ENCODE measurements at places on chromosomes 7 and 10.

- DNase-seq = no peak
Observed at GRCh38 chr10:34150103-34150502, 665.0 kb downstream of the PARD3 start.

- peak; percentile 45 for DNase-seq
Observed at GRCh38 chr10:45514291-45515270, 140.6 kb downstream of the ALOX5 start.

- no peak for DNase-seq
Observed at GRCh38 chr10:12655940-12656339, 306.6 kb downstream of the CAMK1D start.

DNA sequence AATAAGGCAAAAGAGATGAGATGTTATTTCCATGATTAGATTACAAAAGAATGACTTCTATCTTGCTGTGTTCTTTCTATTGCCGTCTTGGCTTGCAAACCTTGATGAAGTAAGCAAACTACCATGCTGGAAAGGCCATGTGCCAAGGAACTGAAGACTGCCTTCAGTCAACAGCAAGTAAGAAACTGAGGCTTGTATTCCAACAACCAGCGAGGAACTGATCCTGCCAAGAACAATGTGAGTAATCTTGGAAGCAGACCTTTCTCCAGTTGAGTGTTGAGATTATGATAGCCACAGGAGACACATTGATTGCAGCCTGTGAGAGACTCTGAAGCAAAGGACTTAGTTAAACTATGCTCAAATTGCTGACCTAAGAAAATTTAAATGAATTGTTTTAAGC lies 164.6 kb upstream of the GRM3 start:
- DNase-seq = no peak

DNA sequence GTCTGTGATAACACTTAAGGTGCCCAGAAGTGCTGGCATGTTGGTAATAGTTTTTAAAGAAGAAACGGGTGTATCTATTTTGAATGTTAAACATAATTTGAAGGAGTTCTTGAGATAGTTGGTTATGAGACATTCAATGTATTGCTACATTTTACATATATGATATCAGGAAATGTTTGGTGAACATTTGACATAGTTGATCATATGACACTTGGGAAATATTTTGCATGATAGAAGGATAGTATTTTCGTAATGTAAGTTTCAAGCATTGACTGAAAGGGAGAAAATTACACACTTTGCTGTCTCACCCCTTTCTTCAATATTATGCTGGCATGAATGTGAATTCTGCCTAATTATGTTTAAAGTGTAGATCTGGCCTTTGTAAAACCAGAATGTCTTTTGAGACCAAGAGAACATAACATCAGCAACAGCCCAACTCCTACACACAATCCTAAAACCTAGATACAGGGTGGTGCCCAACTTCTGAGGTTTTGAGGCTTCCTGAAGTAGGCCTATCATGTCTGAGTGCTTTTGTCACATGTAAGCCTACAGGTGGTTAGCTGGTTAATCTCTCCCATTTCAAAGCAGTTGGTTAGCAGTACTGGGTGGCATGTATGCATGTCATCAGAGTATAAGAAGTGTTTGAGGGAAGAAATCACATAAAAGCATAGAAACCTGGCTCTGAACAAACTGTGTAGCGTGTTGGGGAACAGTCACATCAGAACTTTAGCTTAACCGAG lies 2.1 kb downstream of the ADD3 start:
- no peak for DNase-seq

DNA sequence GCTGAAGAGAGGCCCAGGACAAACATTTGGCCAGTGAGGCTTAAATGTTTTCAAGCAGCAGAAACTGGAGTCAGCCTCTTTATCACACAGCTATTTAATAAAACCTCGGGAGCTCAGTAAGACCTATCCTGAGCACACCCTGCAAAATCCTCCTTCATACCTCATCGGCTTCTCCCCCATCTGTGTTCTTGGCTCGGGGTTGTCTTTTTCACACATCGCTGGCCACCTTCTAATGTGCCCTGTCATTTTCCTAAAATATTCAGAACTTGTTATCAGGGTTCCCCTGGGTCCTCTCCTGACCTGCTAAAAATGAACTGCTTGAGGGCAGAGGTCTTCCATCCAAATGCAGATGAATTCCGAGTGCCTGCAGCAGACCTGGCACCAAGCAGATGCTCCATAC lies 310.3 kb upstream of the AKR1E2 start:
- no peak for DNase-seq

Data from AG10803 (cell line).